Gastroesophageal sphincter (tissue), 4 donors: ENCODE measurements at places on chromosomes 3 and 15. TPM values are rescaled to one million over a fixed set of nuclear protein-coding genes. Genes with fewer than 3 reads are reported as not detected.
A peak's percentile ranks its signal among the peaks of the same experiment; 100 is the strongest.

DNA sequence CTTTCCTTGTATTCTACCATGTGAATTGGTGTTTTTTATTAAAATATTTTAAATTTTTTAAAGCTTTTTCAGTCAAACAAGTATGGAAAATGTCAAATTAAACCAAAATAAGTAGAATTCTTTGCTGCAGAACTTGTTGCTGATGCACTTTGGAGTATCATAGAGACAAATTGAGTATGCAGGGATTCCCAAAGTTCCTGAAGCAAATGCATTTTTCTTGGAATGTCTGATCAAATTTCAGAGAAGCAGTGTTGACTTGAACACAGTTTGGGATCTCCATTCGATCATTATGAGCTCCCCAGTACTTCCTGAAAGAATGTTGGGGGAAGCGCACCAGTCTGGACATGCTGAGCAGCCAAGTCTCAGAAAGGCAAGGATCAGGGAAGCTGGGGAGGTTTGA, 517.8 kb upstream of the CFAP20DC start:
- no peak for ATAC-seq

DNA sequence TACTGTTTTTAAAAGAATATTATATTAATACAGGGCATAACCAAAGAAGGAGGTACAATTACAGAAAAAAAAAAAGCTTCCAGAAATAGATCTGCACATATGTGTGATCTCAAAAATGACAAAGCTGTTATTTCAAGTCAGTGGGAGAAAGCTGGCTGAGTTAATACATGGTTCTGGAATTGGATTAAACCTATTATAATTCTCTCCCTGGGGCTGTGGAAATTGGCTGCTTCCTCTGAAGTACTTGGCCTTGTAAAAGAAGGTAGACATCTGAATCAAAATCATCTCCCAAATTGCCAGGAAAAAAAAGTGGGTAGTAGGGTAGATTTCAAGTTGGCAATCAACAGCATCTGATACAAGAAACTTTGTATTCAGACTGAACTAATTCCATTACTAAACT, 723.9 kb upstream of the ALCAM start:
- no peak for ATAC-seq

DNA sequence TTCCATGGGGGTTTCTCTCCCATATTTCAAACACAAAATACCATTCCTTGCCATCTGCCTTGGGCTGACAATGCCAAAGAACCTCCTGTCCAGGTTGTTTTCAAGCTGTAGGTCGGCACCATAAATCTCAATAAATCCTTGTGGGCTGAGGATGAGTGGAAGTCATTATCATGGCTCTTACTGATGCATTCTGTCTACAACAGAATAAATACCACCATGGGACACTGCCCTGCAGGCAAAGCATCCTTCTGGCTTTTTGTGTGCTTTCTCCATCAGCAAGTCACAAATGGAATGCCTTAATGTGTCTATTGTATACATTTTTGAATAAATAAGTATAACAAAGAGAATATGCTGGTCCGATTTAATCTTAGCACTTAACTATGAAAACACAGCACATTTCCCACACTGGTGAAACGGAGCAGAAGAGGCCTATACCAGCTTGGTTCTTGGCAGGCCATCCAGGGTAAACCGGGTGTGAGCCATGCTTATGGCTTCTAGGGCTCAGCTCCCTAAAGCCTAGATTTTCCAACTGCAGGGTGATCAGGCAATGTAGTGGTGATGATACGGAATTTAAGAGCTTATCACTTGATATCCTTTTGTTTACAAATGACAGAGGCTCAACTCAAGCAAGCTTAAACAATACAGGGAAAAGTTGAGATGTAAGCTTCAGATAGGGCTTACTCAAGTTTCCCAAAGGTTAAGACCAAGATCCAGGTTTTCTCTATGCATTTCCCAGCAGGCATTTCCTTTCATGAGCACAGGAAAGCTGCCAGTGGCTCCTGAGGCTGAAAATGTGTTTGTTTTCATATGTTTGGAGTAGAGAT, 133.2 kb upstream of the LRTM1 start:
- ATAC-seq, result no peak

GRCh38 chr3:118128886-118129285, 905.8 kb downstream of the IGSF11 start:
- no peak for ATAC-seq

DNA sequence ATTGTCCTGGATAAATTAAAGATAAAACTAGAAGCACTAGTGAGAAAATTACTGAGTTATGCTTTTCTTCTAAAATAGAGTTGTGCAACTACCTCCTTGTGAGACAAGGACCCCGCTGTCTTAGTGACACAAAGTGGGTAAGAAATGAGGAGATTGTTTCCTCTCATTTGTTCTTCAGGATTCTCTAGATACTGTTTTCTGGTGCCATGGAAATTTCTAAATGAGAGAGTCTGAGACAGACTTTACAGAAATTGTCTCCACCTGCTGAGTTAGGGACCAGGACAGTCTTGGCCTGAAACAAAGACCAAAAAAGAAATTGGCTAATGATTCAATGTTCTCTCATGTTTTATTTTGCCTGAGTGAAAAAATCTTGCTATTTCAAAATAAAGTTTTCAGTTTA, 427.5 kb downstream of the TUSC7 start:
- ATAC-seq, result no peak

GRCh38 chr3:171965067-171965712, 74.2 kb upstream of the FNDC3B start:
- no peak for ATAC-seq

GRCh38 chr3:28280781-28281180, 39.4 kb downstream of the CMC1 start:
- ATAC-seq, result no peak

DNA sequence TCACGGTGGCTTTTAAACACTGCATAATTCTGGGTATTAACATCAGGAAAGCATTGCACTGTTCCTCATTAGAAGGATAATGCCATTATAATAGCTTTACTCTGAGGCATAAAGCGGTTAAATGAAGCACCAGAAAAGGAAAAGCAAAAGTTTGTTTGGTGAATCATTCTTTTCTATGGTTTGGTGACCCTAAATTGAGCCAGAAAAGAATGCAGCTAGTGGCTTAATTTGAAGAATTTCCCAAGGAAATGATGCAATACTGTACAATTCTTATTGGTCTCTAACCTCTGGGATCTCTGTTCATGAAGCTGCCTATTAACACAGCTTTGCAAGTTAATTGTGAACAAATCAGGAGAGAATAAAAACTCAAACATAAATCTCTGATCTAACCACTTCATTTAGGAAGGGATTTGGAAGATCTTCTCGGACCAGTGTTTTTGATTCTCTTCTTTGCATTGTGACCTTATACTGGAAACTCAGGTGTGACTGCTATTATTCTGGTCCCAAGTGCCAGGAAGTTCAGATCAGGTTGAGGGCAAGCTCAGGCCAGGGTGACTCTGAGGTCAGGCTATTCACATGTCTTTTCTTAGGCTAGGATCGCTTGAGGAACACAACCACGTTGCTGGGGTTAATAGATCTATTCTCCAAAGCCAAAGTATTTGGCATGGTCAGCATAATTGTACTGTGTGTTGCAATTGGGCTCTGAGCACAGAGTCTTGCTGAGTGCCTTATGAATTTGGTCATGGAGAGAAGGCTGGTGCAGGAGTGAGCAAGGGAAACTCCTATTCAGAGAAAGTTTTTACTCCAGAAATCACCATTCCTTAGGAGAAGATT, 11.3 kb upstream of the DLG1 start:
- ATAC-seq, result peak; percentile 84

GRCh38 chr3:152104847-152105415, 163.8 kb upstream of the MBNL1 start:
- no peak for ATAC-seq

DNA sequence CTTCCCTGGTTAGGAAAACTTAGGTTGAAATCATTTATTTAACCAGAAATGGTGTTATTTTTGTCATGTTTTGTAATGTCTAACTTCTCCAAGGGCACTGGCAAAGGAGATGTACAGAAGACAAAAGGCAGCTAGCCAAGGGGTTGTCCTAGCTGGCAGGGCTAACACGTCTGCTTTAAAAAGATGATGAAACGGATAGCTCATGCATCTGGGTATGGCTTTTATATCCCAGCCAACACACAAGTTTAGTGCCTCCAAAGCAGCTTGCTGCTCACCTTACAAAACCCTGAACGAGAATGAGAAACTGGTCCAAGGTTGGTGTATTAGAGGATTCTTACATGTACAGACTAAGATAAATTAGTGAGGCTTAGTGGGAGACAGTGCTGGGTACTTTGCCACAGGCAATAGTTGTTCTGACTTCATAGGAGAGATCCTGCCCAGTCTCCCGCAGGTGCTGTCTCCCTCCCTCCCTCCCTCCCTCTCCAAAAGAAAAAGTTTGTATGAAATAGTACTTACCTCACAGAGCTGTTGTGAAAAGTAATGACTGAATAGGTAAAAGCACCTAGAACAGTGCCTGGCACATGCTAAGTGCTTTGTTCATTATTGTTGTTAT, 47.8 kb downstream of the KCNMB2 start:
- ATAC-seq, result no peak

GRCh38 chr3:119700920-119701734, 1.7 kb upstream of the CFAP91 start:
- ATAC-seq, result no peak

GRCh38 chr3:188937389-188937788, 234.4 kb upstream of the TPRG1 start:
- no peak for ATAC-seq

STXBP5L gene
- total RNA-seq, result 2.0 TPM

CD200R1 gene
- 4.9 TPM for total RNA-seq

PLSCR5 gene
- not detected for total RNA-seq

CCR9 gene
- not detected for total RNA-seq

GRAMD2A gene
- total RNA-seq, result not detected

ADAMTS7 gene
- total RNA-seq, result 4.2 TPM

LARP6 gene
- total RNA-seq, result 44.4 TPM
